ENCODE measurements at places on chromosomes 7 and 10.

- no peak for DNase-seq
Observed at GRCh38 chr7:151936207-151936606, 20.0 kb upstream of the GALNTL5 start.

DNA sequence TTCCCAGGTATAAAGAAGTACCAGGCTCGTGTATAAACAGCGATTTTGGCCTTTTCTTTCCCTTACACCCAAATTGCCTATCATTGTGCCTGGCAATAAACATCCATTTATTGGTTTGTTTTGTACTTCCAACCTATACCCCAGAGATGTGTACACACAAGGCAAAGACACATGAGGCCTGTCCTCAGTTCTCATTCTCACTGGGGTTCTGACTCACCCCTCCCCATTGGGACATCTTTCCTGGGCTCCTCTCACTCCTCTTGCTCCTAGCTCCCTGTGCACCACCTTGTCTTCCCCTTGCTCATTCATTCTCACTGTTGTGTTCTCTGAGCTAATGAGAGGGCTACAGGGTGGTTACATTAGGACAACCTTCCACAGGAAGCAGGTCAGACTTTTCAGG lies 240.7 kb downstream of the ANK3 start:
- no peak for DNase-seq

GRCh38 chr10:92387289-92387940 lies 96.4 kb downstream of the MARCHF5 start:
- DNase-seq, result no peak

DNA sequence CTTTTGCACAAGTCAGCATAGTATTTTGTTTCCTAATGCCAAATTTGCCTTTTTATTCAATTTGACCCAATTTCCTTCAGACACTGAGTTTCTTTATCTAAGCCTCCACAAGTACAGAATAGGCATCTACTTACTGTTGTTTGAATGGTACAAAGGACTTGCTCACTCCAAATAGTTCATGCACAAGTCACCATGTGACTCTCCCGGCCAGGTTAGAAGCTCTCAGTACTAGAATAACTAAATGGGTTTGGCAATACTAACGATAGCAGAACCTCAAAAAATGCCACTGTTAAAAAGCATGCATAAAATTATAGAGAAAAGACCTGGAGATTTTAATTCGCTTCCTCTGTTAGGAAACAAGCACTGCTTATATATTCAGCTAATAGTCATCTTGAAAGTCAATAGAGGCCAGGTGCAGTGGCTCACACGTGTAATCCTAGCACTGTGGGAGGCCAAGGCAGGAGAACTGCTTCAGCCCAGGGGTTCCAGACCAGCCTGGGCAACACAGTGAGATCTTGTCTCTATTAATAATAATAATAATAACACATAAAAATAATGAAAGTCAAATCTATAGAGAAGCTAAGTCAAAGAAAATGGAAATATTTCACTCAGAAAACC lies 335.8 kb upstream of the MBL2 start:
- DNase-seq, result no peak

DNA sequence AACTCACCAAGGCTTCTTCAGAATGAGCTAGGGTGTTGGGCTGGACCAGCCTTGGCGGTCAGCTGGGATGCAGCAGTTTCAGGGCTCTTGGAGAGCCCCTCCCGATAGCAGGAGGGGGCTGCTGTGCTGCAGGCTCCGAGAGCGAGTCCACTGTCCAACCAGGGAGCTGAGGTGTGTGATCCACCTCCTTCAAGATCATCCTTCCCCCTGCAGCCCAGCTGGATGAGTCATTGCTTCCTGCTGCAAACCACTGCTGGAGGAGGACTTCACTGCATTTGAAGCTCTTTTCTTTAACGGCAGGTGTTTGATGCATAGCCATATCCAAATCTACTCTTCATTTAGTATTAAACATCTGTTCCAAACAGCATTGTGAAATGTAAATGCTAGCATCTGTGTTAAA lies 54.2 kb upstream of the EBF3 start:
- no peak for DNase-seq

DNA sequence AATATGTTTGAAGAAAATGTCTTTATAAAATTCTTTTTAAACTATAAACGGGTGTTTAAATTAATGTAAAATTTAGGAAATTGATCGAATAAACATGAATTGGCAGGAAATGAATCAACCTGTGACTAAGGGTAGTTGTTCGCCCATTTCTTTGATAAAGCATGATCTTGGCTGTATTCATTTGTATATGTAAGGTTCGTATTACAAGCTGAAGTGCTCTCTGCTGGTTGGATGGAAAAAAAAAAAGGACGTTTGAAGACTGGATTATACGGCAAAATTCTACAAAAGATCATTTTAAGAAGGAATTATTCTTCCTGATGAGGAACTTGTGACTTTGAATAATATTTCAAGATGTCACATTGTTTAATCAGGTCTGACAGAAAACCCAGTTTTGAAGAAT lies 185.4 kb upstream of the ANK3 start:
- DNase-seq, result no peak

GRCh38 chr10:93225938-93226337 lies 152.2 kb downstream of the CYP26A1 start:
- DNase-seq, result no peak

- DNase-seq, result no peak
Observed at GRCh38 chr10:4062072-4062471, 277.1 kb upstream of the KLF6 start.

DNA sequence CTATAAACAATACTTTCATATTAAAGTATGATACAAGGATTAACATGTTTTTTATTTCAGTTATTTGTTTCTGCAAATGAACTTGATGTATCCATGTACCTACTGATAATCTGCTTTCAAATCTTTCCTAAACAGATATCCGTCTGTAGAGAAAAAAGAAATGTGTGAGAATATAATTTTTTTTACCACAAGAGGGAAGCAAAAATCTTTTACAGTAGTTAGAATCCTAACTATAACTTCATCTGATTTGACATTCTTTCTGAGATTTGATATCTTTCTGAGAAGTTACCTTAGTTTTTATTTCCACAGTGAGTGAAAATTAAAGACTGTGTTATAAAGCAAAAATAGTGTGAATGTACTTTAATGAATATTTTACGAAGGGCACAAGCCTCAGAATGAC lies 203.9 kb upstream of the PCLO start:
- DNase-seq, result no peak

GRCh38 chr7:14303536-14303935 lies 314.1 kb upstream of the ETV1 start:
- DNase-seq, result no peak

DNA sequence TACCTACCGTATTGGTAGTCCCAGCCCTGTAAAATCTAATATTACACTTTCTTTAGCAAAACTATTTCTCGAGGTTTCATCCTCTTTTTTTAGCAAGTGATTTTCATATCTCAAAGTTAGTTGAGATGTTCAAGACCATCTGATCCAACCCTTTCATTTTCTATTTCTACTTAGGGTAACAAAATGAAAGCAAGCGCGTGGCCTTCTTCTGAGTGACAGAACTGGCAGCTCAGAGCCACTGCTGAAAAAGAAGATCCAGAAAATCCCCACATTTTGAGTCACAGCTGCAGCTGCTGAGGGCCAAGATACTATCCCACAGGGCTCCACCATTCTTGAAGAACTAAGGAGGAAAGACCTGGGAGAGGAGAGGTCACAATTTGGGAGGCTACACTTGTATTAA lies 24.8 kb upstream of the ZNF800 start:
- no peak for DNase-seq

DNA sequence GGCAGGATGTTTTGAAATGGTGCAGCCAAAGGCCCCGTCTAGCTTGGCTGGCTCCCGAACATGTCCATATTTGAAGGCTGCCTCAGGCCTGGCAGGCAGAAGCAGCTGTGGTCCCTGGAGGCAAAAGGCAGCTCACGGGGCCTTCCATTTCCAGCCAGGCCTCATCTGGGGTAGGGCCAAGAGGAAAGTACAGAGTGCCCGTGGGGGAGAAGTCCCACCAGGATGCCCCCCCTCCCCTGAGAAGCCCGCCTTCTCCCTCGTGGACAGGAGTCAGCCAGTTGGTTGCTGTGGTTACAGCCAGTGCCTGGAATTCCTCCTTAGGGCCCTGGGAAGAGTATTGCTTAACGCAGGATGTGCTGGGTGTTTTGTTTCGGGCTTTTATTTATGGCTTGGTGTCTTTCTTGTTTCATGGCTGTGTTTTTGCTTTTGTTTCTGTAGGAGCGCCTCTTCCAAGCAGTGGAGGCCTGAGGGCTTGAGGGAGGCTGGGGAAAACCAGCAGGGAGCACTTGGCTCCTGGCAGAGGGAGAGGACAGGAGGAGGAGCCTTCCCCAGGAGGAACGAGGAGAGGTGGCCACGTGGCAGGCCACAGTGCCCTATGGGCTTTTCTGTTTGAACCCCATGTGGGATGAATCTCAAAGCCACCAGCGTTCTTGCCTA lies 45.4 kb downstream of the CHST3 start:
- no peak for DNase-seq

Data from cortex of kidney (tissue), 1 donor.